Esophagus muscularis mucosa (tissue), 4 donors: ENCODE measurements at places on chromosomes 2 and 18. TPM values are rescaled to one million over a fixed set of nuclear protein-coding genes. Genes with fewer than 3 reads are reported as not detected.

DNA sequence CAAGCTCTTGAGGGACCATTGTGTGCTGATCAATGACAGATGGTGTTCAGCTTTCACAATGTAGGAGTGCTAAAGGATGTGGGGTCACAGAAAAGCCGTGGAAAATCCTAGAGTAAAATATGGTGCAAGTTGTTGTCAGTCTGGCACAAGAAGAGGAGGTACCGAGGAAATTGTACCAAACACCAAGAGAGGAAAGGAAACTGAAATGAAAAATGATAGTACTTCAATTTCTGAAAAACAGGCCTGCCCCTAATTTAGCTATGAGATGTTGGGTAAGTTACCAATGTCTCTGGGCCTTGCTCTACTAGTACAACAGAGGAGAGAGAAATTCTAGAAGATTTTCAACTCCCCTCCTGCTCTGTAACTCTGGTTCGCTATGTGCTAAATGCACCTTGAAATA, 78.8 kb upstream of the PELI1 start:
- no peak for DNase-seq

DNA sequence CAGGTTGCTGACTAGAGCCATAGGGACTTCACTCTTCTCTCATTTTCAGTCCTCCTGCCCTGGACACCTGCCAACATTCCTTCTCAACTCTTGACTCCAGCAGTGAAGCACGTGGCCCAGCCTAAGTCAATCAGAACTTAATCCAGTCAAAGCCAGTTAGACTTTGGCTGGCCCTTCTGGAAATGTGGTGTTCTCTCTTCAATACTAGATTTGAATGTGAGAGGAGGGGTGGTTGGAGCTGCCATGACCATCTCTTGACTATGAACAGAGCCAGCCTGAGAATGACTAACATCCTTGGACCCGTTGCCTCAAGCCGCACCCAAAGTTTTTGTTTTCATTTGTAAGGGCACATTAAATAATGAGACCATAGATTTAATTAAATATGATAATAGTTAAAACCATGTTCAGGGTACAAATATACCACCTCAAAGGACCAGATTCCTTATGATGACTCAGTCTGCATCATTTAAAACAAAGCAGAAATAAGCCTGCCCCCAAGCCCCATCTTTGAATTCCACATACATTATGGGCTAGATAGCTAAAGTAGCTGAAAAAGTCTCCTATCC, 49.7 kb upstream of the RASGRP3 start:
- DNase-seq, result no peak

DNA sequence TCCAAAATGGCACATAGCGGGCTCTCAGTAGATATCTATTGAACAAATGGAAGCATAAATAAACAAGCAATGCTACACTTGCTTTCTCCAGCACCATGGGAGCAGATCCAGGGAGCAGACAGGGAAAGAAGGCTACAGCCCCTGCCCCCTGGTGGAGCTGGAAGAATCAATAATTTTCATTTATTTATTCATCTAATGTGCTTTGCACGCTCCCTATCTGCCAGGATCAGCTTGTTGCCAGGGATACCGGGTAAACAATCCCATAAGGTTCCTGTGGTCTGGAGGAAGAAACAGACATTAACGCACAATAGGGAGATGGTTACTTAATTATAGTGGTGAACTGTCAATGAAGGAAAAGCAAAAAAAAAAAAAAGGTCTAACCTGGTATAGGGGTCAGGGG, 40.1 kb upstream of the CLASP1 start:
- no peak for DNase-seq

DNA sequence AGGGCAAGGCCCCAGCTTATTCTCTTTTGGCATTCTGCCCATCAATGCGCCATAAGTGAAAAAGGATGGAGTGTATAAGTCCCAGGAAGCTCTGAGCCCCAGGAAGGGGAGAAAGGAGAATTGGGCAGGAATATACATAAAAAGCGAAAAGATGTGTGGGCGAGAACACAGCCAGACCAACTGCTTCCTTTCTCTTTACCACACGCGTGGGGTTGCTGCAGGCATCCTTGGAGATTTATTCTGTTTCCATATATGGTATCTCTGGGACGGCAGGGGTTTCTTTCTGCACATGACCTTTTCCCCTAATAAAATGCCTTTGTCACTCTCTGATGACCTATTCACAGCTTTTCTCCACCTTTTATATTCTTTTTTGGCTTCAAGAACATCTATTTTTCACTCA, 440.5 kb downstream of the NBAS start:
- no peak for DNase-seq

GRCh38 chr2:233800208-233800607, 22.1 kb downstream of the MROH2A start:
- no peak for DNase-seq

DNA sequence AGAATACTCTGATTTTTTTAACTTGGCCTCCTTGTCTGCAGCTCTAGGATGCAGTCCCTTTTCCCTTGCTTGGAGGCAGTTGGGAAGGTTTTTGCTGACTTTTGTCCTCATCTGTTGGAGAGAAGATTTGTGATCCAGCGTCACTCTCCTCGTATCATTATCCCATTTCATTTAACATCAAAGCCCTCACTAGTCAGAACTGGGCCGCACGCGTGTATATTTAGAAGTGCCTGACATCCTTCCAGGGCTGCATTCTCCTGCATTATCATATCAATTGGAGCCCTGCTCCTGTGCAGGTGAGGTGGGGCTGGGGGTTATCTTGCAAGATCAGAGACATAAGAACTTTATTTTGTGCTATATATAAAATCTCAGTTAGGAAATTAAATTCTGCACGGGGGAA, 435.1 kb upstream of the HS6ST1 start:
- DNase-seq, result no peak

- no peak for DNase-seq
Measured at GRCh38 chr2:22579341-22579740, 805.6 kb upstream of the KLHL29 start.

- DNase-seq, result no peak
Measured at GRCh38 chr18:51266773-51267172, 69.3 kb upstream of the MEX3C start.

- DNase-seq, result peak; percentile 34
Measured at GRCh38 chr18:24602201-24602600, 141.8 kb downstream of the HRH4 start.

GRCh38 chr2:38889575-38889974, at the start of gene ARHGEF33:
ARHGEF33 (plus strand) TSS chr2:38889875; CDS start chr2:38919448, 29,573 bp downstream.
- DNase-seq, result no peak

GRCh38 chr2:231387904-231388724, 7.4 kb upstream of the B3GNT7 start:
- DNase-seq, result no peak

Gene PKDCC
- total RNA-seq, result 290 TPM

Gene RGPD4
- total RNA-seq, result not detected
